Motor neuron (in vitro differentiated cells): ENCODE measurements at places on chromosomes 5 and 9.

DNA sequence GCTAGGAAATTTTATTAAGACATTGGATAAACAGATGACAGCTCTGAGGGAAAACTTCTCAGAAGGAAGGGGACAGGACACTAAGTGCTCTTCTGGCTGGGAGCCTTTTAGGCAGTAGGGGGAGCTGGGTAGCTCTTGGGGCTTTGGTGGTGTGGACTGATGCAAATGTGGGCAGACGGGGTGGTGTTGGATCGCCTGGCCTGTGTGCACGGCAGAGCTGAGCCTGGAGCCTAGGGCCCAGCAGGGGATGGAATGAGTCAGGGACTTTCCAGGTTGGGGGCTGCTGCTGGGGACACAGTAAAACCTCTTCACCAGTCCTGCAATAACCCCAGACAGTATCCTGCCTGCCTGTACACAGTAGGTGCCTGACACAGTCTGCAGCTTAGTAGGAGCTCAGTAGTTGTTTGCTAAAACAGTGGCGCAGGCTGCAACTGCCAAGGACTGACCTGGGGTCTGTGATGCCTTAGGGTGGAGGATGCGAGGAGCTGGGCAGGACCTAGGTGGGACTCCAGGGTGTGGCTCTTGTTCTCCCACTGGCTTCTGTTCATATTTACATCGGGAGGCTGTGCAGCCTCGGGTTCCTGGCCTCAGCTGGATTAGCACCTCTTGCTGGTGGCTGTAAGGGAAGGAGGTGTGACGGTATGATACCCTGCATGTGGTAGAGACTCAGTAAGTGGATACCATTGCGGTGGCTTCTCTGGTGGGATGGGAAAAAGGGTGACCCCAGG is 83.8 kb downstream of the DAB2IP start:
- ATAC-seq, result peak; percentile 55

DNA sequence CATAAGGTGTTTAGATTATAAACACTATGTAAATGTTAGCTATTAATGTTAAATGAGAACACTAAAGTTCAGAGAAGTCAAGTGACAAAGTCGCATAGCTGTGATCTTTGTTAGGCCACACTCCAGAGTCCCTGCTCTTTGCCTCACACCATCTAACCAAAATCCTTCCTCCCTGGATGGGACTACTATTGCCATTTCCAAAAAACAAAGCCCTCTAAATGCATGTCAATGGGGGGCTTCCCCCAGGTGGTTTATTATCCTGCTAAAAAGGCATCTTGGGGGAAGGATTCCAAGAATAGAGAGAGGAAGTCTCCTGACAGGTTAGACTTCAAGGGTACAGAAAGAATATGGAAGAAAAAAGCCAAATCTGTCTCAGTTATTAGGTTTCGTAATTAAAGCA is 10.4 kb downstream of the NR6A1 start:
- ATAC-seq, result no peak

- ATAC-seq, result no peak
Measured at GRCh38 chr5:115379622-115380344, 83.3 kb upstream of the CCDC112 start.

- ATAC-seq, result no peak
Measured at GRCh38 chr9:14331120-14331519, 17.2 kb upstream of the NFIB start.

DNA sequence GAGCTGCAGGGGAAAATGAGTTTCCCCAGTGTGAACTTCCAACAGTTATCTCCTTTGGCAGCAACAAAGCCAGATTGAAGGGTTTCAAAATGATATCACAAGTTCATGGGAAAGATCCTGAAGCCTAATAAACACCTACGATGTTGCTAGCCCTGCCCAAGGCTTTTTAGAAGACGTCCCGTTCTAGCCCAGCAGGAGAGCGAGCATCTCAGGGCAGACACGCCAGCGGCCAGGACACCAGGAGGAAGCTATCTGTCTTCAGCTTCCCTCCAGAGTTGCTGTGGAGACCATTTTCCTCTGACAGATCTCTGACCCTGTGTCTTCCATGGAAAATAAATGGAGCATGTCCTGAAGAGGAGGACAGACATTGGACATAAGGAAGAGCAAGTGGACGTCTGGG is 98.4 kb downstream of the FBXO38 start:
- no peak for ATAC-seq

GRCh38 chr5:81909677-81910076 is 62.1 kb upstream of the ATG10 start:
- ATAC-seq, result no peak

DNA sequence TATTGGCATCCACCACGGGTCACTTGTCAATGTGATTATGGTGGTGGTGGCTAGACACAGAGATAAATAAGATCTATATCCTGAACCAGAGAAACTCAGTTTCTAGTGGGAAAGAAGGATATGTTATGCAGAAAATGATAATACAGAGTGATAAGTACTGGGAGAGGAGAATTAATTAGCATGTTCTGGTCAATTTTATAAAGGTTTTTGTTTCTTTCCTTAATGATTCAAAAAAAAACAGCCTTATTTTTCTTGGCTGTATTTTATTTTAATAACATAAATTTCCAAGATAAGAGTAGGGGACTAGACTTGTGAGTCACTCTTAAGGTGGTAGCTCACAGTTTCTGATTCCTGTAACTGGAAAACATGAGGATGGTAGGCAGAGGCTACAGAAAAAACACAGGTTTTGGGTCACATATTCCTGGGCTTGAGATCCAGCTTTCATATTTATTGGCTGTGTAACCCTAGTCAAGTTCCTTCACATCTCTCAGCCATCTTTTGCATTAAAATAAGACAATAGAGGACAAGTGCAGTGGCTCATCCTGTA is 350.3 kb upstream of the RPS23 start:
- ATAC-seq, result no peak

- peak; percentile 54 for ATAC-seq
Measured at GRCh38 chr5:127079994-127080491, 6.7 kb upstream of the C5orf63 start.

DNA sequence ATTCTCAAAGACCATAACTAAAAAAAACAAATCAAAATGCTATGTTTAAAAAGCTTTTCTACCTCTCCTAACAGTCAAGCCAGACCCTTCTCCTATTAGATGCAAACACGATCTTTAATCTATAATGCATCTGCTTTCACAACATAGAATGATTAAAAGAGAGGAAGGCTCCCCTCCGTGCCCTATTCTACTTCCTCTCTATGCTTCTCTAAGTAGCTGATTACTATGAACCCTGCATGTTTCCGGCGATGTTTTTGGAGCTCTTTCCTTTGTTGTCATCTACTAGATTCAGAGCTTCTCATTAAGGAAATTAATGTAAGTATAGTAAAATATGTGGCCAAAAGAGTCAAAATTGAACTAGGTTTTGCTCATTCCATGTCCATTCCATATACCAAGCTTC is 29.2 kb upstream of the CEP120 start:
- ATAC-seq, result no peak

GRCh38 chr9:136532799-136533774 is 12.8 kb downstream of the NOTCH1 start:
- no peak for ATAC-seq

DNA sequence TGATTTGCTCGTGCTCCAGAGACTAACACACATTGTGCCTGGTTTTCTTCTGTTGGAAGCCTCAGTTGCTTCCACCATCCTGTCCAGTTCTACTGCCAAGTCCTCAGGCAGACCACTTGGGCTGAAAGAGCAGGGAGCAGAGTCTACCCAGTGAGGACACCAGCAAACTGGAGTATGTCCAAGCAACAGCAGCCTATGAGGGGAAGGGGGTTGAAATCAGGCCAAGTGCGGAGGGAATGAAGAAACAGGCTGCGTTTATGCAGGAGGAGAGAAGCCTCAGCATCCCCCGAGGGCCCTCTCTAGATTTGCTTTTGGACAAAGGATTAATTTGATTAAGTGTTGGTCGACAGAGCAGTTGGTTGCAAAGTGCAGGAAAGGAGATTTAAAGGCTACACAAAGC is 14.5 kb downstream of the DOCK2 start:
- ATAC-seq, result no peak

- ATAC-seq, result peak; percentile 68
Measured at GRCh38 chr5:32443541-32444430, 754 bp downstream of the ZFR start.

- no peak for ATAC-seq
Measured at GRCh38 chr5:172361566-172362238, 78.1 kb upstream of the UBTD2 start.

- ATAC-seq, result no peak
Measured at GRCh38 chr5:100479079-100479688, 56.0 kb upstream of the FAM174A start.

DNA sequence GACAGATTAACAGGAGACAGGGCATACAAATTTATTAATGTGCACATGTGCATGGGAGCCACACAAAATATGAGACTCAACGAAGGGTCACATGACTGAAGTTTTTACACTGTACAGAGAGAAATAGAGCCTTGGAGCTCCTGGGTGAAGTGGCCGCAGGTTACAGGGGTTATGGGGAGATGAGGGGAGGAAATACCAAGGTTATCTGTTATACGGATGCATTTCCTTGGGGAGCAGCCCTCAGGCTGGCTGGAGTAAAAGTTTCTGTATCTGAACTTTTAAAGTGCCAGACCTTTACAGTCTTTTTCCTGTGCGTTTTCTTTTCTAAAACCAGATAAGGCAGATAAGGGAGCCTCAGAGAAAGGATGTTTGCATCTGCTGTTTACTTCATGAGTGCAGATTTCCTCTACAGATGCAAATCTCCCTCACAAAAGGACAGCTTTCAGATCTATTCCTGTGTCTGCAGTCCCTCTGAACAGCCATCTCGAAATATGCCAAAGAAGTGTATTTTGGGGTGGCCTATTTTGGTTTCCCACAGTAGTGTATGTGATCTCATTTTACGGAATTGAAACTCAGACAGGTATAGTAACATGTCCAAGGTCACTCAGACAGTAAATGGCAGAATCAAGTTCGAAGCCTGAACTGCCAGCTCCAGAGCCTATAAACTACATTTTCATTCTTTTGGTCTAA is 139.3 kb upstream of the FBXL17 start:
- no peak for ATAC-seq

GRCh38 chr9:105963343-105964099 is 269.2 kb downstream of the TMEM38B start:
- no peak for ATAC-seq

DNA sequence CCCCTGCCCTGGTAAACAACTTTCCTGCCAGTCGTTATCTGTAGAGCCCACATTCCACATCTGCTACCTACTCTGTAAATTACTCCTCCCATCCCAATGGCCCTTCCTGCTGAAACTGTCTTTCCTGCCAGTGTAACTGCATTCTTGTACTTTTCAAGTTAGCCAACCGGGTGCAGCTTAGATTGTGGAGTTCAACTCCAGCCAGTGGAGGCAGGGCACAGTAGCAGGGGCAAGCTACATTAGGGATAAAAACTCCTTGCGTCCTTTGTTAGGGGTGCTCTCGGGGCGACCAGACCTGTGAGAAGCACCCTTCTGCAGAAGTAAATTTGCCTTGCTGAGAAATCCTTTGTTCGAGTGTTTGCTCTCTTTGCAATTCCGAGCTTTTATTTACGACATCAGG is 639.0 kb upstream of the TYRP1 start:
- ATAC-seq, result no peak

DNA sequence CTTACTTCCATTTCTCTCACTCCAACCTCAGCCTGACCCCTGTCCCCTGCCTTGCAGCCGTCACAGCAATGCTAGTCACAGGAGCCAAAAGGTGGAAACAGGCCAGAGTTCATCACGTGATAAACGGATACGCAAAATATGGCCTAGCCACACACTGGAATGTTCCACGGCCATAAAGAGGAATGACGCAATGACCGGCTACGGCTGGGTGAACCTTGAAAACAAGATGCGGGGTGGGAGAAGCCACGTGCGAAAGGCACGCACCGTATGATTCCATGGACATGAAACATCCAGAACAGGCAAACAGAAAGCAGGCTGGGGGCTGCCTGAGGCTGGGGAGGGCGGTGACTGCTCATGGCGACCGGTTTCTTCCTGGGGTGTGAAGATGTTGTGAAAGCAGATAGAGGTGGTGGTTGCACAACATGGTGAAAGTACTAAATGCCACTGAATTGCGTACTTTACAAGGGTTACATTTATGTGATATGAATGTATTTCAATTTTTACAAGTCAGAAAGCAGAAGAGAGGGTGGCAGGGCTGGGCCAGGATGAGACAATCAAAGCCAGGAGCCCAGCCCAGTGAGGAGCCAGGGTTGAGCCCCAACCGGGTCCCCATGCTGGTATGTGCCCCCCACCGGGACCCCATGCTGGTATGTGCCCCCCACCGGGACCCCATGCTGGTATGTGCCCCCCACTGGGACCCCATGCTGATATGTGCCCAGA is 117.8 kb upstream of the SARDH start:
- peak; percentile 36 for ATAC-seq

DNA sequence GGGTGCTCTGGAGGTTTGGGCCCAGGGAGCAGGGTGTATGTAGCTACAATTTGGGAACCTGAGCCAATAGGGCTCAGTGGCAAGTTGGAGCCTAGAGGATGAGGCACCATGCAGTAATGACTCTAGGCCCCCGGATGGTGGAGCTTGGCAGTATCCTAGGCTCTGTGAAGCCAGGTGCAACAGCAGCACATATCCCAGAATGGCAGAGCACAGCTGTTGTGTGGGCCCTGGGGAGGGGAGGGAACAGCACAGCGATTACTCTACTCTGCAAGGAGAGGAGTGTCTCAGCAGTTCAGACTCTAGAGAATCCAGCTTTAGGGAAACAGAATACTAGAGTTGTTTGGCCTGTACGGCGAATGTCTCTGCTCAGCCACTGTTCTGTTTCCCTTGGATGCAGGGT is 56.1 kb downstream of the LRRTM2 start:
- ATAC-seq, result peak; percentile 40

GRCh38 chr5:167546270-167546669 is 745.2 kb upstream of the WWC1 start:
- no peak for ATAC-seq

DNA sequence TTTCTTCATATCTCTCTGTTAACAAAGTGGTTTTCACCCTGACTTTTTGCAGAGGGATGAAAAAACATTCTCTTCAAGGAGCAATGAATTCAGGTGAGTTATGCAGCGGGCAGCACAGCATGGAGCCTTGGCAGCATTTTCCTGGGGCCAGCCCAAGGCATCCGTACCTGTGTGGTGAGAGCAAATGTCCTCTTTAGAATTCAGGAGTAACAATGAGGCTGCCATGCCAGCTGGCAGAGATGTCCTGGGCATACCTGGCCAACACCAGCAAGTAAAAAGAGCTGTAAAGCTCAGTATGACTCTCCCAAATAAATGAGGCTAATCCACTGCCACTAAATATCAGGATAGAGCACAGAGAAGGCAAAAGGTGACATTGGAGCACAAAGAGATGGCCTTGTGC is 277.6 kb upstream of the TRPC7 start:
- no peak for ATAC-seq

DNA sequence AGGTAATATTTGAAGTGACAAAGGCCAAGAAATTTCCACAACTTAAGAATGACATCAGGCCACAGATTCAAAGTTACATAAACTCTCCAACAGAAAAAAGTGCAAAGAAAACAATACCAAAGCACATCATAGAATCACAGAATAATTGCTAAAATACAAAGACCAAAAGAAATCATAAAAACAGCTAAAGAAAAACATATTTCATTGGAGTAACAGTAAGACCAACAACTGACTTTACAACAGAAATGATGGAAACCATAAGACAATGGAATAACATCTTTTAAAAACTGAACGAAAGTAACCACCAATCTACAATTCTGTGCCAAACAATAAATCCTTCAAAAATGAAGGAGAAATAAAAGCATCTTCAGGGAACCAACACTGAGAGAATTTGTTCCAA is 38.3 kb downstream of the ZDHHC21 start:
- no peak for ATAC-seq

- ATAC-seq, result peak; percentile 86
Measured at GRCh38 chr5:102801371-102801770, 46.3 kb downstream of the PAM start.
